ENCODE measurements at places on chromosomes 6 and 20.

GRCh38 chr6:111672761-111673450, 67.2 kb upstream of the TRAF3IP2 start:
- DNase-seq, result no peak

GRCh38 chr6:112180095-112180820, 74.1 kb downstream of the LAMA4 start:
- no peak for DNase-seq

DNA sequence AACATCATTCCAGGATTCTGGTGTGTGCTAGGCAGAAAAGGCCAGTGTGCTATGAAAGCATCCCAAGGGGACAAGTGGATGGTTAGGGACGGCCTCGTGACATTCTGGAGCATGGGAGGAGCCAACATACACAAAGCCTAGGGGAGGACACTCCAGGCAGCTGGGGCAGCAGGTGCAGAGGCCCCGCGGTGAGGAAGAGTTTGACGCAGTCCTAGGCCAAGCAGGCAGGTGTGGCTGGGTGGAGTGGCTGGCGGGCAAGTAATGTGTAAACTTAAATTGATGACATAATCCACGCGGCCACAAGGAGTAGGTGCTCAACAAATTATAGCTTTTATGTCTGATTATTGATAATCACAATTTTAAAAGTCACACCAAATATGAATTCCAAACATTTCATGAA, 93.6 kb downstream of the TMEM242 start:
- DNase-seq, result no peak

DNA sequence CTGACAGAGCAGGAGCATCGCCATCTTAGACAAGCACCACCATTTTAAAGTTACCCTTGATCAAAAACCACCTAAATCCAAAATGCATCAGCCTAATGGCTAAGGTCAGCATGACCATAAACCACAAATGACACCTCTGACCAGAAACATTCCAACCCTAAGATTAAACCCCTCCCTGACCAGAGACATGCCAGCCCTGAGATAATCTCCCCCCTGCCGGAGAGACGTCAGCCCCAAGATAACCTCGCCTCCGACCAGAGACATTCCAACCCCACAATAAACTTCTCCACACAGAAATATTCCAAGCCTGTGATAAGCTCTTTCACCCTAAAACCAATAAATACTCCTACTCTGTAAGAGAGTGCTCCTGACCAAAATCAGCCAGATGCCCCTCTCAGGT, 53.5 kb downstream of the PXDC1 start:
- DNase-seq, result no peak

- DNase-seq, result no peak
These were observed 179.8 kb downstream of the FOXA2 start for GRCh38 chr20:22404419-22405170.

- DNase-seq, result no peak
These were observed 8.0 kb downstream of the MYLIP start for GRCh38 chr6:16136621-16137450.

DNA sequence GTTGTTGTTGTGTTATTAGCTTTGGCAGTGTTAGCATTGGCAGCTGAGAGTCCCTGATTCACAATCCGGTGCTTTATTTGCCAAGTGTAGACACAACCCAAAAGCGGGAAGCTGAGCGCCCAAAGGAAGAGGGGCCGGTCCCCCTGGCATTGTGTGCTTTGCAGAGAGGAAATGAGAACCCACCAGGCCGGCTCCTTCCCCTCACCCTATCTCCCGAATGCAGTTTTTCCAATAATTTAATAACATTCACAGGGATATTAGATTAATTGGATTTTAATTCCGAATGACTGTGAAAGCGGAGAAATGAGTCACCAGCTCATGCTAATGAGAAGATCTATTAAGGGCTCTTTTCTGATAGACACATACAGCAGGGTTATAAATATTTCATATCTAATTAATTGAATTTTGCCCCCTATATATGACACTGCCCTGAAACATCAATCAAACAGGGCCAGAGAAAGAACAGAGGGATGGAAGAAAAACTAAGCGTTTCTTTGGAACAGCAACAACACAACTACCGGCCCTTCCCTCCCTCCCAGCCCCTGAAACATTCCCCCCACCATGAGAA, 143.8 kb downstream of the MBOAT1 start:
- no peak for DNase-seq

All from stimulated activated CD8-positive, alpha-beta memory T cell treated with anti-CD3 and anti-CD28 coated beads, Interleukin-7, amount 100 ng/mL, for 24 hours (primary cell).